ENCODE measurements at places on chromosomes 7 and 10.
A peak's percentile ranks its signal among the peaks of the same experiment; 100 is the strongest.

DNA sequence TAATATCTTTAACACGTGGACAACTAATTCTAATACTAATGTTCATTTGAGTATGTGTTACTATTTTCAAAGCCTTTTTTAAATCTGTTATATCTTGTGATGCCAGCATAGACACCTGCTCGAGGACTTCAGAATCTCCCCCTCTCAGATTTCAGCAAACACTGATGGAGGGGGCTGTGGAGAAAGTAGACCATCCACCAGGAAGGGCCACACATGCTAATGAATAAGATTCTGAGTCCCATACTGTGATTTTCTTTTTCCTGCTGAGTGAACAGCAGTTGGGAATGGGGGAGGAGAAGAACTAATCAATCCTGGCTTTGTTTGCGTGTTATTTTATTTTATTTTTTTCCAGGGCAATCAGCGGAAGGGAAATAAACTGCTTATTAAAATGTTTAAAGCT lies 157.9 kb upstream of the CSTF2T start:
- no peak for DNase-seq

DNA sequence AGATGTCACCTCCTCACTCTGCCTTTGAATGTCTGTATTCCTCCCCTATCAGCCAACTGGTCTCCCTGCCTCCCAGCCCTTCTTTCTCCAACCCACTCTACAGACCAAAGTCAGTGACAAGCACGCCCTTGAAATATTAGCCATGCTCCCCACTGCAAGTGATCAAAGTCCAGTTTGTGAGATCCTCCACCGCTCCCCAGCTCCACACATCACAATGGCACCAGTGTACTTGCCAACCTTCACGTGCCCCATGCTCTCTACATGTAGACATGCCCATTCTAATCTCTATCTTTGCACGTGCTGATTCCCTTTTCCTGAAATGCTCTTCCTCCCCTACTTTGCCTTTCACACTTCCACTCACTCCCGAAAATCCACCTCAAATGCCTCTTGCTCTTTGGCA lies 150.9 kb downstream of the GRID1 start:
- DNase-seq: no peak

GRCh38 chr10:113294868-113295267 lies 258.0 kb upstream of the HABP2 start:
- no peak for DNase-seq

DNA sequence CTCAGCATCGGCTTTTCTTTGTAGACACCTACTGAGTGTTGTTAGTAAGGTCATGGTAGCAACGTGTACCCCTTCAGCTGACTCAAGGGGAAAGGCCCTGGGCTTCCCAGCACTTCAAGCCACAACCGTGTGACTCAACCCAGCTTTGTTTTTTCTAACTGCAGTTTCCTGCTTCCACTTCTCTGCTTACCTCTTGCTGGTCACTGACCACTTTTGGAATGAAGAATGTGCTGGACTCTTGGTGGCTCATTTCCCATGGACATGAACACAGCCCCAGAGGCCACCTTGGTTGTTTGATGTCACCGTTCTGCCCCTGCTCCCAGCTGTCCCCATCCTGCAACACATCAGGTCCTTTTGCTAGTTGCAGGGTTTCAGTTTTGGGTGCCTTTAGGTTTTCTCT lies 69.5 kb upstream of the ZNF438 start:
- DNase-seq: peak; percentile 48

GRCh38 chr10:95739056-95739455 lies 16.9 kb upstream of the ENTPD1 start:
- DNase-seq: no peak

GRCh38 chr10:91551856-91552255 lies 81.0 kb downstream of the PPP1R3C start:
- DNase-seq: no peak

DNA sequence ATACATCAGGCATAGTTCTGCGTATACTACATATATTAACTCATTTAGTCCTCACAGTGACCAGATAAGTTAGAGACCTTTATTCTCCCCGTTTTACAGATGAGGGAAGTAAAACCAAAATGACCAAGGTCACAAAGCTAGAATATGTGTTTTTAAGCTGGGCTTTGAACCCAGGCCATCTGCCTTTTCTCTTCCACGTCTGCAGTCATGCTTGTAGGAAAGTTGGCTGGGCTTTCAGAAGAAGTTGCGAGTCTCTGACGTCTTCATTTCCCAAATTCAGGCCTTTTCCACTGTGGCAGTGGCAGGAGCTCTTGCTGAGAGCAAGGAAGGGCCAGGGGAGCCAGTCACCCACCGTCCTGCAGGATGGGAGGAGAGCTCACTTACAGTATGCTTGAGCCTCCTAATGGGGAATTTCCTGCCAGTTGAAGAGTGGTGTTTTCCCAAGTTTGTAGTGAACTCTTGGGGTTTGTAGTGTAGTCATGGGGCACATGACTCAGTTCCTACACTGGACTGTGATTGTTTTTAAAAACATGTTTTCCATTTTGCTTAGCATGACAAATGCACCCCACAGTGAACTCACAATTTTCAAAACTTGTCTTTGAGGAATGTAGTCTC lies 34.2 kb downstream of the CYP17A1 start:
- no peak for DNase-seq

- no peak for DNase-seq
Measured at GRCh38 chr7:143938379-143939243, 3.6 kb downstream of the OR2F2 start.

- DNase-seq: no peak
Measured at GRCh38 chr7:51158742-51159445, 157.7 kb downstream of the COBL start.

- DNase-seq: no peak
Measured at GRCh38 chr10:72729528-72729927, 37.6 kb downstream of the MCU start.

DNA sequence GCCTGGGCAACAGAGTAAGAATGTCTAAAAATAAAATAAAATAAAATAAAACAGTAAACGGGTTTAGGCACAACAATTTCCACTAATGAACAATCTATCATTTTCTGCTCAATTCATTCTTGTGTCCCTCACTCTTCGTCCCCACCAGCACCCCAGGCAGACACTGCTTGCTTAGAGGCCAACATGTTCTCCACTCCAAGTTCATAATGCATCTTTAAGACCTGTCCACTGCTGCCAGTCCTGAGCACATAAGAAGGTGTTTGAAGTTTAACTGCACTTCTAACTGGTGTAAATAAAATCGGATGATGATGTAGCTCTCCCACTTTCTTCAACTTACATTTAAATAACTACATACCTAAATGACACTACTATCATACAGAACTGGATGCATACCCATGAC lies 13.2 kb downstream of the PDLIM1 start:
- no peak for DNase-seq

- no peak for DNase-seq
Measured at GRCh38 chr10:119211176-119211575, 3.8 kb downstream of the GRK5 start.

- no peak for DNase-seq
Measured at GRCh38 chr10:91520661-91521060, 110.5 kb downstream of the HECTD2 start.

- DNase-seq: no peak
Measured at GRCh38 chr7:13067036-13067435, 379.6 kb downstream of the ARL4A start.

GRCh38 chr10:94279835-94280709 lies 82.7 kb downstream of the NOC3L start:
- peak; percentile 36 for DNase-seq

DNA sequence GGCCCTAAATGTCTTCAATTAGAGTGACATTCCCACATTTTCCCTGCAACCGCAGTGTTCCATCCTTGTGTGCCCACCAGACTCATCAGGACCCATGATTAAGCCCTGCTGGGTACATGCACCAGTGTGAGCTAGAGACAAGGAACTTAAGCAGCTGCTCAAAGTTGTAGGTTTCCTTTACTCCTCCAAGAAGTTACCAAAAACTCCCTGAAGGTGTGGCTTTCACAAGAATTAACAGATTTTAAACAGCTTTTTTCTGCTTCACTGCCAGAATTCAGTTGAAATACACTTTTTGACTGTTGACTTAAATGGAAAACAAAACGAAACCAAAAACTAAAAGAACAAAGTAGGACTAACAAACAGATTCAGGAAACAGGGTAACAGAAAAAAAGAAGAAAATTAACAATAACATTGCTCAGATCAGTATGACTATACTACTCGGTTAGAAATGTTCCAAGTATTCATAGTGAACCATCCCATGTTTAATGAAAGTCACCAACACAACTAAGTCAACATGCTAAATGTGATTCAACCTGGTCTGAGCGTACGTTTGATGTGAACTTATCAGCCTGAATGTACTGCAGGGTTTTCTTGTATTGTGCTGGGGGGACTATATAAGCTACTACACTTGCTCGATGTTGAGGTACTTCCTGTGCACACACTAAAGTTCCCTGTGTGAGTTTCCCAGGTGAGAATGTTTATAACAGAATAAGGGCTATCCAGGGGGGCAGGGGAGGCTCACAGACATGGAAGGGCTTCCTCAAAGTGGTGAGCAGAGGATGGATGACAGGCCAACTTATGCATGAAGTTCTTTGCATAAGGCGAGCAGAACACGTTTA lies 22.2 kb downstream of the SLC37A3 start:
- DNase-seq: no peak

- DNase-seq: no peak
Measured at GRCh38 chr10:82318534-82318933, 443.5 kb downstream of the NRG3 start.

- DNase-seq: no peak
Measured at GRCh38 chr7:37249240-37249639, 199.4 kb downstream of the ELMO1 start.

GRCh38 chr7:78852951-78853350 lies 600.5 kb downstream of the MAGI2 start:
- no peak for DNase-seq

- no peak for DNase-seq
Measured at GRCh38 chr10:8800426-8800825, 745.9 kb downstream of the GATA3 start.

- DNase-seq: no peak
Measured at GRCh38 chr7:101861218-101861775, 43.9 kb downstream of the CUX1 start.

DNA sequence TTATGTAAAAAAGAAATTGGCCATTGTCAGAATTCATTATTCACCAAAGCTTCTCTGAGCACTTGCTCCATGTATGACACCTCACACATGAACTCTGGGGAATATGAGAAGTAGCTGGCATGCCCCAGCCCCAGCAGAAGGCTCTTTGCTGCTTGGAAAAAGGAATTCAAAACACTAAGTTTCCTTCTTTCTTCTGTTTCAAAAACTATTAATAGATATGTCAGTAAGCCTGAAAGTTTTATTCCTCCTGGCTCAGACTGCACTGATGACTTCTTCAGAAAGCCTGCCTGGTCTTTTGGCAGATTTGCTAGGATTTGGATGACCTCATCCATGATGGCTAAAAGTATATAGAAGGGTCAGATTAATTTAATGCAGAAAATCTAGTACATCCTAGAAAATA lies 511.0 kb downstream of the GFRA1 start:
- DNase-seq: no peak

DNA sequence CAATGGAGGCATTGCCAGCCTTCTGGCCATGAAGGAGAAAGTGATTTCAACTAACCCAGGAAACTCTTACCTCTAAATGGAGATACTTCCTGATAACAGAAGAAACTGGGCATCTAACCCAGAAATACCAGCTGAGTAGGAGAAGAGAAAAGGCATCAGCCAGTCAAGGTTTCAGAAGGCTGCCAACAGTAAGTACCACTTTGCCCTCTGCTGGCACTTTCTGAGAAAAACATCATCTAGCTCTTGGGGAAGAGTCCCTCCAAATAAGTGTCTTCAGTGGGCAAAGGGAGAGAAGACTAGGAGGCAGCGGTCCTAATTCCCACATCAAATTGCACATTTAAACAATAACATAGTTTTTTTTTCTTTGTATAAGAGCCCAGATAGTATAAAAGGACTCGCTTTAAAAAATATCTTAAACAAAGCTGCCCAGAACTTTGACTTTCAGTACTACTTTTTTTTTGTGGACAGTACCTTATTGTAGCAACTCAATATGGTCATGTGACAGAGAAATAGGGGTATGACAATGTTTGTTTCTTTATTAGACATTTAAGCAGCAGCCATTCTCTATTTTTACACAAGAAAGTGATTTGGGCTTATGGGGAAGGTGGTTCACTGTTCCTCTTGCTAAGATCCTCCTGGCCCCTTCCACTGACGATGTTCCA lies 157.3 kb downstream of the CTTNBP2 start:
- no peak for DNase-seq

DNA sequence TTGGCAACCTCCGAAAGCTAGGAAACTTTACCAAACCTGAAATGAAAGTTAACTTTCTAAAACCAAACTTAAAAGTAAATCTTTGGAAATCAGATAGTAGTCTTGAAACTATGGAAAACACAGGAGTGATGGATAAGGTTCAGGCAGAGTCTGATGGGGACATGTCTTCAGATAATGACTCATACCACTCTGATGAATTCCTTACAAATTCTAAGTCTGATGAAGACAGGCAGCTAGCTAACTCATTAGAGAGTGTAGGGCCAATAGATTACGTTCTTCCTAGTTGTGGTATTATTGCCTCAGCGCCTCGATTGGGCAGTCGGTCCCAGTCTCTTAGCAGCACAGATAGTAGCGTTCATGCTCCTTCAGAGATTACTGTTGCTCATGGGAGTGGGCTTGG lies 45.9 kb downstream of the MCMBP start:
- DNase-seq: no peak

DNA sequence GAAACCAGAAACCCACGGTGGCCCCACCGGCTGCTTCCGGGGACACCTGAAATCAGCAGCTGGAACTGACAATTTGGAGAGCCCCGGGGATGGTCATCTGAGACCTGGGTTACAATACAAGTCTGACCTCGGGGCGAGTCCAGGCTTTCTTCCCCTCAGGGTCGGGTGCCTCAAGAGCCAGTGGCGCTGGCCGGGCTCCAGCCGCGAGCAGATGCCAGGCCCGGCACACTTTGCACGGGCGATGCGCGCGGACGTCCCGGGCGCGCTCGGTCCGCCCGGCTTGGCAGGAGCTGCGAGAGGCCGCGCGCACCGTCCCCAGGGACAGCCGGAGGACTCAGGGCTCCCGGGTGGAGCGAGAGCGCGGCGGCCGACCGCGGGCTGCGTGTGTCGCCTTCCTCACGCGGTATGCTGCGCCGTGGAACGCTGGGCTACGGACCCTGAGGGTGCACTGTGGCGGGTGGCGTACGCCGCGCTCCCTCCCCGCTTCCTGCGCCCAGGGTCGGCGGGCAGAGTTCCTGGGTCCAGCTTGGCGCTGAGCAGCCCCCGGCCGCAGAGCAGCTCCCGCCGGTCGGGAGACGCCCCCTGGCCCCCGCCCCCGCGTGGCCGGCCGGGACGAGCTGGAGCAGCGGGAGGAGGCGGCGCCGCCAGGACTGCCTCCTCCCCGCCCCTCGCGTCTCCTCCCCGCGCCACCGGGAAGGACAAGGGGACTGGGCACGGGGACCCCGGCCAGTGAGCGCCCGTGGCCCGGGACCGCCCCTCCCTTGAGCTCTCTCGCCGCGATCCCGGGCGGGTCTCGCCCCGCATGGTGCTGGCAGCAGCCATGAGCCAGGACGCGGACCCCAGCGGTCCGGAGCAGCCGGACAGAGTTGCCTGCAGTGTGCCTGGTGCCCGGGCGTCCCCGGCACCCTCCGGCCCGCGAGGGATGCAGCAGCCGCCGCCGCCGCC lies at the start of gene RBM20:
Gene RBM20 (plus strand): TSS at position 684 of the 945 bp plus-strand sequence. CDS start 119 bp downstream, at position 803.
- no peak for DNase-seq

- DNase-seq: no peak
Measured at GRCh38 chr7:20442951-20443350, 112.3 kb downstream of the ITGB8 start.

Data from activated T-cell treated with anti-CD3 and anti-CD28 coated beads, Interleukin-2, amount 50 U/mL, for 4 hours (primary cell).